Calu3 (cell line): ENCODE measurements at places on chromosomes 4 and X. TPM values are rescaled to one million over a fixed set of nuclear protein-coding genes. Genes with fewer than 3 reads are reported as not detected.

DNA sequence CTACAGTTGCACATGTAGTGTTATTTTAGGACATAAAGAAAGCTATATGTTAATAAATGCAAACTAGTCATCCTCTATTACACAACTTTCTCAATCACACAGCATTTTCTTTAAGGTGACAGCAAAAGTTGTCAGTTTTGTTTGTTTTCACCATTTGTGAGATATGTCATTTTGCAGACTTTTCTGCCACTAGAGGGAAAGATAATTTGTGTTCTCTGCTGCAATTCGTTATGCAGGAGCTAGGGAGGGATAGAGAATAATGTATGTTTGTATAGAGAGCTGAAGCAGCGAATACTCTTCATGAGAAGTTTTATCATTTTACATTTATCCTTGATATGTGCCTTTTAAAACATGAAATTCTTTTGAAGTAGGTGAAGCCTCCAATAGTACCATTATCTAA, 670.6 kb upstream of the ATOH1 start:
- H3K27ac ChIP-seq: no peak overlapping the region
- no peak overlapping the region for H3K4me3 ChIP-seq
- no peaks in the 10 kb centered on the region for H3K4me1 ChIP-seq
- H3K36me3 ChIP-seq: no peaks in the 10 kb centered on the region
- H3K27me3 ChIP-seq: no peaks in the 10 kb centered on the region

GRCh38 chr4:121789455-121789854, 11.7 kb upstream of the EXOSC9 start:
- peaks cover 29% of the 10 kb centered on the region for H3K4me1 ChIP-seq
- H3K27me3 ChIP-seq: no peaks in the 10 kb centered on the region
- no peak overlapping the region for H3K4me3 ChIP-seq
- no peaks in the 10 kb centered on the region for H3K36me3 ChIP-seq
- DNase-seq: no peak

DNA sequence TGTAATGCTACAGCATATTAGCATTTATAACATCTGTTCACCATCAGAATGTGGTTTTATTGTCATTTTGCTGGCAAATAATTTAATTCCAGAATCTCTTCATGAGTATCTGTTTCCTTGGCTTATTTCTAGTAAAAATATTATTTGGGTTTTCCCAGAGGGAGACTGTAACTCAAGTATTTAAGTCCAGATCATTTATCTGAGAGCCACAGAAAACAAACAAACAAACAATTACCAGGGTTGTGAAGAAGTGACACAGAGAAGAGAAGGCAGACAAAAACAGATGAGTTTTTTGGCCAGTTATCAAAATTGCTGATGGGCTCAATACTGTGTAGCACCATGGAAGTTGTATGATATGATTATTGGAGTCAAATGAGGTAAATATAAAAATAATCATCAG, 515.1 kb downstream of the TECRL start:
- H3K27me3 ChIP-seq: no peaks in the 10 kb centered on the region
- H3K4me3 ChIP-seq: no peak overlapping the region
- H3K27ac ChIP-seq: no peak overlapping the region

The MAGEA2 gene
- total RNA-seq: not detected in 2 replicates

GRCh38 chrX:34325460-34325859, 193.3 kb upstream of the FAM47A start:
- no peak for DNase-seq
- no peak overlapping the region for H3K4me3 ChIP-seq
- H3K36me3 ChIP-seq: no peaks in the 10 kb centered on the region
- no peaks in the 10 kb centered on the region for H3K27me3 ChIP-seq
- no peaks in the 10 kb centered on the region for H3K4me1 ChIP-seq
- H3K27ac ChIP-seq: no peak overlapping the region

GRCh38 chr4:89316211-89316610, 8.6 kb upstream of the GPRIN3 start:
- peaks cover 10% of the 10 kb centered on the region for H3K4me1 ChIP-seq
- H3K4me3 ChIP-seq: no peak overlapping the region
- no peaks in the 10 kb centered on the region for H3K27me3 ChIP-seq
- H3K27ac ChIP-seq: no peak overlapping the region
- no peaks in the 10 kb centered on the region for H3K36me3 ChIP-seq

GRCh38 chrX:126551725-126552312, 795 bp downstream of the DCAF12L1 start:
- no peak overlapping the region for H3K4me3 ChIP-seq
- H3K36me3 ChIP-seq: no peaks in the 10 kb centered on the region
- DNase-seq: no peak

The SAGE1 gene
- total RNA-seq: not detected in 2 replicates

GRCh38 chrX:149129767-149130166, 375.3 kb downstream of the IDS start:
- no peaks in the 10 kb centered on the region for H3K36me3 ChIP-seq
- H3K4me3 ChIP-seq: no peak overlapping the region
- H3K4me1 ChIP-seq: no peaks in the 10 kb centered on the region
- H3K27me3 ChIP-seq: no peaks in the 10 kb centered on the region
- no peak for DNase-seq

The NPY5R gene
- 1.2 and 1.3 TPM in 2 replicates for total RNA-seq

The CD99 gene
- 51.2 and 73.9 TPM in 2 replicates for total RNA-seq

DNA sequence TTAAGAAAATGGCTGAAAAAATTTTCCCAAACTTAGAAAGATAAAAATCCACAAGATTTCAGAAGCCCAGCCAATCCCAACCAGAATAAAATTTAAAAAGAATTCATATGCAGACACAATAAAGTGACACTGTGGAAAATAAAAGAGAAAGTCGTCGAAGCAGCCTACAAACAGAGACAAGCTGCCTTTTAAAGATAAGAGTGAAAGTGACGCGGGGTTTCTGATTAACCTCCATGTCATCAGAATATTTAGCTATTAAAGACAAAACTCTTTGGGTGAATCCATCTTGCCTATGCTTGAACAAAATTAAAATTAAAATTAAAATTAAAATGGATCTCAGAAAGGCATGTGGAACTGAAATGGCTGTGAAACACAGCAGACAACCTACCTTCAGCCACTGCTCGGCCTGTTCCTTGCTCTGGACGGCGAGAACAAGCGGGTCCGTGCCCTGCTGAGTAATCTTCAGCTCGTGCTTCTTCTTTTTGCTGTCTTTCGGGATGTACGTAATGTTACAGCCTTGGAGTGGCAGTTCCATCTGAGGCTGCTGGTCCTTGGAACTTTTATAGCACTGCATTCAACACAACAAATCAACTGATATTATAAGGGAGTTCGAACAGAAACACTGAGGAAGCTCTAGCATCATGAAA, 101.4 kb downstream of the AFAP1 start:
- H3K27ac ChIP-seq: no peak overlapping the region
- no peaks in the 10 kb centered on the region for H3K4me1 ChIP-seq
- no peak overlapping the region for H3K4me3 ChIP-seq
- no peaks in the 10 kb centered on the region for H3K27me3 ChIP-seq
- DNase-seq: no peak

DNA sequence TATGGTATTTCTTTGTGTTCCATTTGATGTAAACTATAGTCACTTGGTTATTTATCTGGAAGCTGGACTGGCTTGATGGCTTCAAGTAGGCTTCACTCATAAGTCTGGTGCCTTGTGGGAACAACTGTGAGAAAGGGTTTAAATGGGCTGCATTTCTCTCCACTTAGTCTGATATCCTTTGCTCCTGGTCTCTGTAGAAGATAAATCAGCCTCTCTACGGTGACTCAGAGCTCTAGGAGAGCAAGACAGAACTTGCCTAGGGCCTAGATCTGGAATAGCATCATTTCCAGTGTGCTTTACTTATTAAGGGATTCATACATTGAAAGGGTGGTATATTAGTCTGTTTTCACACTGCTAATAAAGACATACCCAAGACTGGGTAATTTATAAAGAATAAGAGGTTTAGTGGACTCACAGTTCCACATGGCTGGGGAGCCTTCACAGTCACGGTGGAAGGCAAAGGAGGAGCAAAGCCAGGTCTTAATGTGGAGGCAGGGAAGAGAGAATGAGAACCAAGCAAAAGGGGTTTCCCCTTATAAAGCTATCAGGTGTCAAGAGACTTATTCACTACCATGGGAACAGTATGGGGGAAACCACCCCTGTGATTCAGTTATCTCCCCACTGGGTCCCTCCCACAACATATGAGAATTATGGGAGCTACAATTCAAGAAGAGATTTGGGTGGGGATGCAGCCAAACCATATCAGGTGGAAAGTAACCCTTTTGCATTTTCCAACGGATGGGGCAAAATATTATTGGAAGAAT, 1746.4 kb upstream of the PCDH7 start:
- DNase-seq: no peak
- no peak overlapping the region for H3K27ac ChIP-seq
- H3K4me3 ChIP-seq: no peak overlapping the region
